ENCODE measurements at places on chromosomes 3 and 15.

DNA sequence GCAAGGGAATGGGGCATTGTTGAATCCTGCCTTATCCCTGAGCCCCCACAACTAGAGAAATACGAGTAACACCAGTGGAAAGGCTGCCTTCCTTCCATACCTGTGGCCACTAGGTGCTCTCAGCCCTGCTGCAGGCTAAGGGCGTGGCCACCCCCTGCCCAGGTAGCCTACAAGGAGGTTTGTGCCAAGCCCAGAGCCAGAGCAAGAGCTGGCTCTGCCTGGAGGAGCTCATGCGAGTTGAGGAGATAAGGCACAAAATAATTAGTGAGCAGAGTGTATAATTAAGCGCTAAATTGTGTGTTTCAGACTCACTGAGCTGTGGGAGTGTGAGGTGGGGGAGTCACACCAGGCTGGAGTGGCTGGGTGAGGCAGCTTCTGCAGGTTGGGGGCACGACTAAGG, 49.2 kb downstream of the TPRA1 start:
- no peak for DNase-seq

DNA sequence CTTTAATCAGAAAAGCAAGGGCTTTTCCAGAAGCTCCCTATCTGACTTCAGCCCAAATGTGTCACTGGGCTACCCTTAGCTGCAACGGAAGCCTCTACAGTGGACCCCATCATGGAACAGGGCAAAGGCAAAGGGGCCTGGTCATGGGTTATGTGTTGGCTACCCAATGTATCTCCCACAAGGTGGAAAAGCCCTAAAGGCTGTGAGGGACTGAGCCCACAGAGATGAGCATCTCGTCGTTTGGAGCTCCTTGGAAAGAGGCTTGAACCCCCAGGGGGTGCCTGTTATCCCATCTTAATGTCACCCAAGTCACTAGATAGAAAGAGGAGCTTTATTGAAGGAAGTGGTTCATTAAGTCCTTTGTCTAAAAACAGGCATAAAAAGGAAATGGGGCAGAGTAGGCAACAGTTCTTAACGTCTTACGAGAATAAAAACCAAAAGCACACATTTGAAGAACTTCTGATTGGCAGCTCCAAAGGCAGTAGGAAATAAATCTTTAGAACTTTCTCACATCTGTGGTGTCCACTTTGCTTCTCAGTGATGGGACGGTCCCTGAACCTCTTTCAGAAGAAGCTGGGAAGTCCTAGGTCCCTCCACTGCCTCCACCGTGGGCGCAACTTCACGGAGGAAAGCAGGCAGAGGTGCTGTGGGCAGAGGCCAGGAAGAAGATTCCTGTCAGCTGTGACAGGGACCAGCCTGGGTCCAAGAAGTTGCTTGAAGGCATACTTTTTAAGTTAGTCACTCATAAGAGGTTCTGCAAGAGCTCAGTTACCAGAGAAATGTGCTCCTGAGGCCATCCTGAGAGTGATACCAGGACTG, 93.7 kb downstream of the MYLK start:
- no peak for DNase-seq

GRCh38 chr3:96101006-96101560, 713.3 kb upstream of the EPHA6 start:
- no peak for DNase-seq

- no peak for DNase-seq
Observed at GRCh38 chr3:110727056-110727455, 344.6 kb upstream of the NECTIN3 start.

DNA sequence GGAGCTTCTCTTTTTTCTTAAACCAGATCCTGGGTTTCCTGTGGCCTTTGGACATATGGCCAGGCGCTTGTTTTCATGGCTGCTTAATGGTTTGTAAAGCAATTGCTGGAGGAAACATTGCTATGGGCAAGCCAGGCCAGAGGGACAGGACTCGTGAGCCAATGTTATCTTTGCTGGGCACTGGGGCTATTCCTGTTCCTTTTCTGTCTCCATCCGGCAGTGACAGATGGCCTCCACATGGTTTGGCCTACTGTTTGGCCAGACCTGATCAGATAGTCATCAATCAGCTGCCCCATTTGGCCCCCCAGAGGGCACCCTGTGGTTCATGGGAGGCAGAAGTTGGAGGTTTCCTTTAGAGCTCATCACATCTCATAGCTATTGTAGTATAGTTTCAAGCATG, 326.1 kb upstream of the ROPN1 start:
- no peak for DNase-seq

DNA sequence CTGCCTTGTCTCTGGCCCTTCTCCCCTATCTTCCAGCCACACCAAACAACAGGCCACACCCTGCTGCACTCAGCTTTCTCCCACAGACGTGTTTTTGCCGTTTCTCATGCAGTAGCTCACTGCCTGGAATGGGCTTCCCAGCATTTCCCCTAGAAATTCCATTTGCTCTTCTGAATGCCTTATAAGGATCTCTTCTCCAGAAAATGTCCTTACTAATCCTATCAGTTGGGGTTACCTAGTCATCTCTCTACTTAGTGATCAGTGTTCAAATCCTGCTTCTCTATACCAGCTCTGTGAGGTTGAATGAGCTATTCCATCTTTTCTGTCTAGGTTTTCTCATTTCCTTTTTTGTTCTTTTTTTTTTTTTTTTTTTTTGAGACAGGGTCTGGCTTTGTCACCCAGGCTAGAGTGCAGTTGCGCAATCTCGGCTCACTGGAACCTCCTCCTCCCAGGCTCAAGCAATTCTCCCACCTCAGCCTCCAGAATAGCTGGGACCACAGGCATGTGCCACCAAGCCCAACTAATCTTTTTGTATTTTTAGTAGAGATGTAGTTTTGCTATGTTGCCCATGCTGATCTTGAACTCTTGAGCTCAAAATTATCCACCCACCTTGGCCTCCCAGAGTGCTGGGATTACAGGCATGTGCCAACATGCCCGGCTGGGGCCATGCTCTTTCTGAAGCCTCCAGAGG, 98.2 kb upstream of the CHD2 start:
- DNase-seq, result no peak

DNA sequence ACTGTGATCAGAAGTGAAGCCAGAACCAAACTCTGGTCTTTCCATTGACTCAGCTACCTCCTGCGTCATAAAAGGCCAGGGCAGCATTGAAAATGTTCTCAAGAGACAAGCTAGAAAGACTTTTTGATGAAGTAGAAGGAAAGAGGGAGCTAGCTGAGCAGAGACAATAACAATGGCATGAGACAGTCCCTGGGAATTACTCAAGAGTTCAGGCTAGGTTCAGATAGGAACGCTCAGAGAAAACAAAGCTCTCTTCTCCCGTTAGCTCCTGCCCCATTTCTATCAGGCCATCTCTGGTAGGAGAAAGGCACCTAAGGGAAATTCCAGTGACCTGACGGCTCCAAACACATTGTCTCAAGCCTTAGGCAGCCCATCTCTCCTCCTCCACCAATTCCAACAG, 7.0 kb upstream of the OXTR start:
- DNase-seq, result no peak

- no peak for DNase-seq
Observed at GRCh38 chr15:91849749-91850161, 3.8 kb upstream of the SLCO3A1 start.

DNA sequence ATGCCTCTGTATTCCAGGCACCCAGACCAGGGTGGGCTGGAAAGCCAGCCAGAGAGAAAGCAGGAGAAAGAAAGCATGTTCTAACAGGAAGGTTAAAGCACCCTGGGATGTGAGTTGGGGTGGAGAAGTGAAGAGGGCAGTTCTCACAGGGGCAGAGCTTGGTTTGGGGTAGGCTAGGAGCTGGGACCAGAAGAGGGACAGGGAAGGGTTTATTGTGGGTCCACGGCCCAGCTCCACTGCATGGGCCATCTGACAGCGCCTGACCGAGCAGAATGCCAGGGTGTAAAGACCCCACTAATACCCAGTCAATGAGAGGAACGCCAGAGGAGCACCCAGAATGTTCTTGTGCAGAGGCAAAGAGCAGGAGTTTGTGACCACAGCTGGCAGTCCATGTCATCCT, 27.1 kb upstream of the MAGEF1 start:
- DNase-seq, result no peak

DNA sequence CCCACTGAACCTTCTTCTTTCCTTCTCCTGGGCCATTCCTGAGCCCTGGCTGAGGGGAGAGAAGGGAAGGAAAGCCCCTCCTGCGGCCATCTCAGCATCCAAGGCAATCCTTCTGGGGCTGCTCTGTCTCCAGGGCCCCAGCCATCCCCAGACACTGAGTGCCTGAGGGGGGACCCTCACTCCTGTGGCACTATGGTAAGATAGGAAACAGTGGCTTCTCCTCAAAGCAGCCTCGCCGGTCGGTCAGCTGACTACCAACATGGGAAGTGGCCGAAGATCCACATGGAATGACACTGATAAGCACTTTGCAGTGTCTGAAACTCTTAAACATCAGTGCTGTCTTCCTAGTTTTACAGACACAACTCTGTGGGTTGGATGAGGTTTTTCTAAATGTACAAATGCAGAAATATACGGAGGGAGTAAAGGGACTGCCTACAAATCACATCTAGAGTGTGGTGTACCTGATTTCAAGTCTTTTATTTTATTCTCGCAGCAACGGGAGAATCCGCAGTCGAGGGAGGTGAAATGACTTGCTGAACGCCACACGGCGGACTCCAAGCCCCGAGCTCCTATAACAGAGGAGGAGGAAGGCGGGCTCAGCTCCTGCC, 973 bp upstream of the ITPKA start:
- DNase-seq, result peak; percentile 44

DNA sequence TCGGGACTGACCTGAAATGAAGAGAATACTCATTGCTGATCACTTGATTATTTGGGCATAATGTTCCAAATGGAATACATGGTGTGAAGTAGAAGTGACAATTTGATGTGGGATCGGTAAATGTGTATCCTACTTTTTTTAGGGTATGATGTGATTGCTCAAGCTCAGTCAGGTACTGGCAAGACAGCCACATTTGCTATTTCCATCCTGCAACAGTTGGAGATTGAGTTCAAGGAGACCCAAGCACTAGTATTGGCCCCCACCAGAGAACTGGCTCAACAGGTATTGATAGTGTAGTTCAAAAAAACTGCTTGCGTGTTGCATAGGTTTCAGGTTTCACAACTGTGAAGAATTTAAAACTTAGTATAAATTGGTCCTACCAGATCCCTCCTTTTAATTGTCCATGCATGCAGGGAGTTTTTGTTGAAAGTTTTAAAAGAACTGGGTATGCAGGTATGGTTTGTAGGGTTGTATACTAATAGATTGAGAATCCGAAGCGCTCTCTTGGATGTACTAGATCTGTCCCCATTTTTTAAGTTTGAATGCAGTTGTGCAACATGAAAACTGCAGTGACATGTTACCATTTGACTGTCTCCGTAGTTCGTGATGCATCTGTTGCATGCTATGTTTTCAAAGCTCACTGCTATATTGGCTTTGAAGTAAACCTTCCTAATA, 1.6 kb downstream of the EIF4A2 start:
- DNase-seq, result no peak

- no peak for DNase-seq
Observed at GRCh38 chr3:174355505-174355904, 503.6 kb upstream of the NAALADL2 start.
